Stimulated activated CD4-positive, alpha-beta T cell treated with anti-CD3 and anti-CD28 coated beads, Interleukin-15, amount 100 ng/mL, for 1 hour (primary cell): ENCODE measurements at places on chromosomes 1 and 21.

- no peak for DNase-seq
Measured at GRCh38 chr1:92817986-92818764, 13.7 kb upstream of the RPL5 start.

DNA sequence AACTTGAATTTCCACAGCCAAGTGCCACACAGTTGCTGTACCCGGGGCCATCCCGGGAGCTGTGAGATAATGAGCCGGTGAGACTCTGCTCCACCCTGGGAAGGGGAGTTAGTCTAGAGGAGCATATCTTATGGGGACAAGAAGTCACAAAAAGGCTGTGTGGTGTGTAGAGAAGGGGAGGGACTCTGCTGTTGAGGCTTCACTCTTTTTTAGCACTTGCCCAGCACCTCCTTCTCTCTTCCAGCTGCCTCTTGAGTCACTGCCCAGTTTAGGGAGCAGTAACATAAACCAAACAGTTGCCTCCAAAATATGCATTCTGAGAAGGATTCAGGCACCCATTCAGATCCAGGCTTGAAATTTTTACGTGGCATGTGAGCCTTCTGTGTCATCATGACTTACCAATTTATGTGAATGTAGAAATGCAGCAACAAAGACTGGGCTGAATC lies 744 bp upstream of the WDR26 start:
- DNase-seq, result no peak

- DNase-seq, result no peak
Measured at GRCh38 chr1:21341022-21341421, 50.8 kb upstream of the ECE1 start.

DNA sequence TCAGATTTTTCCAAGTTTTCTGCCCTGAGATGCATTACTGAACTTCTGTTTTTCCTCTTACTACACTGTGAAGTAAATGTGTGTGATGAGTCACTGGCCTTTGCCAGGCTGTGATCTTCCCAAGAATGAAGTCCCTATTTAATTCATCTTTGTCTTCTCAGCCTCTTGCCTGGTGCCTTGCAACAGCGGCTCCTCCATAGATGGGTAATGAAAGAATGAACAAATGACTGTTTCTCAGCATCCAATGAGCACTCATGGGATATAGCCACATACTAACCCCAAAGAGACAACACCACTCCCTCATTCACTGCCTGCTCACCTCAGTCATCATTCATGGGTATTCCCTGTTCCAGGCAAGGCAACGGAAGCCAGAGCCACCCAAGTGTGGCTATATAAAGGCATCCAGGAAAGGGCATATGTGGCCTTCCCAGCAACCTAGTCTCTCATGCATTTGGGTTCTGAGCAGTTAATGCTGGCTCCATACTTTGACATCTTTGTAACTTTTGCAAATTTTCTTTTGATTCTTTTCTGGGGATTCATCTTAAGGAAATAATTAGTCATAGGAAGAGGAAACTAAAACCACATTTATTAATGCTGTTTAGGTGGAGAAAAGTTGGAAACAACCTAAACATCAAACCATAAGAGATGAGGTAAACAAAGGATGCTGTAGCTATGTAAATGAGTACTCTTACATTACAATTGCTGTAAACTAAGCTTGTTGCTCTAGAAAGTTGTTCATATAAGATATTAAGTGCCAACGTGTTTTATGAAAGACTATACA lies 71.9 kb downstream of the HIVEP3 start:
- no peak for DNase-seq

- no peak for DNase-seq
Measured at GRCh38 chr1:24973315-24973714, 43.2 kb upstream of the RUNX3 start.

GRCh38 chr1:198156745-198157240 lies at the start of gene NEK7:
Gene NEK7, plus strand, starts transcription at chr1:198156998. Its CDS starts 75,583 bp downstream, at chr1:198232581.
- DNase-seq, result peak; percentile 31

DNA sequence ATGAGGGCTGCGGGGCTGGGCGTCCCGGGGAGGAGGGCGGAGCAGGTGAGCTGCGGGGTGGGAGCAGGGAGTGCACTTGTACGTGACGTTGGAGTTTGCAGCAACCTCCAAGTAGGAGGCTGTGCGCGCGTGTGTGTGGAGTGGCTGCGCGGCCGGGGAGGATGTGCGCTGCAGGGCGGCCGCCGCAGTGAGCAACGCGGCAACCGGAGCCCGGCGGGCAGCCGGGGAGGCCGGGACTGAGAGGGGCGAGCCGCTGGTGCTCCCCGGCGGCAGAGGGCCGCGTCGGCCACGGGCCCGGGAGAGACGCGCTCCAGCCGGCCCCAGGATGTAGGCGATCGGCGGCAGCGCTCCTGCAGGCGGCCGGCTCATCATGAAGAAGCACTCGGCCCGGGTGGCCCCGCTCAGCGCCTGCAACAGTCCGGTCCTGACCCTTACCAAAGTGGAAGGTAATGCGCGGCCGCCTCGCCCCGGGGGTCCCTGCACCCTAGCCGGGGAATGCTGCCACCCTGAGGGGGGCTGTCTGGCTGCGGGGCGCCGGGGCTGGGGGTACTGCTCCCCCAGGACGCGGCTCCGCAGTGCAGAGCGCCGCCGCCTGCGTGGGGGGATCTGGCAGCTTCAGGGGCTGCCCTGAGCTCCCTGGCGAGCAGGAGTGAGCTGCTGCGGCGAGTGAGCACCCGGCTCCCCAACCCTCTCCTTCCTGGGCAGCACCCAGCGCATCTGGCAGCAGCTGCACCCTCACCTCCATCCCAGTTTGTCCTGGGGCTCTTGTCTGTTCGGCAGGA lies 158.9 kb upstream of the COA6 start:
- peak; percentile 8 for DNase-seq

DNA sequence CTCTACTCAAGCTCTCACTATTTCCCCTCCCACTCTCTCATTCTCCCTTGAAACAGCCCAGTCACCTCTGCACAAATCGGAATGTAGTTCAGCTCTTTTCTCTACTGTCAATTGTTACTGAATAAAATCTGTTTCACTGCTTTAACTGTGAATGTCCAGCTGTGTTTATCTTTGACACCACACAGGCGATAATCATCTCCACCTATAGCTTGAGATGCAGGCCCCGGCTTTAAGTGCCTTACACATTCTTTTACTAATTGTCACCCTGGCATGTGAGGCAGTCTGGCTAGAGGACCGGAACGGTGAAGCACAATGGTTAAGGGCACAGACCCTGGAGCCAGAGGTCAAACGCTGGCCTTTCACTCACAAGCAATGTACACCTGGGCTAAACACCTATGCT lies 122.8 kb upstream of the C8B start:
- DNase-seq, result no peak

GRCh38 chr1:232105561-232105960 lies 479.0 kb downstream of the DISC1 start:
- DNase-seq, result no peak

DNA sequence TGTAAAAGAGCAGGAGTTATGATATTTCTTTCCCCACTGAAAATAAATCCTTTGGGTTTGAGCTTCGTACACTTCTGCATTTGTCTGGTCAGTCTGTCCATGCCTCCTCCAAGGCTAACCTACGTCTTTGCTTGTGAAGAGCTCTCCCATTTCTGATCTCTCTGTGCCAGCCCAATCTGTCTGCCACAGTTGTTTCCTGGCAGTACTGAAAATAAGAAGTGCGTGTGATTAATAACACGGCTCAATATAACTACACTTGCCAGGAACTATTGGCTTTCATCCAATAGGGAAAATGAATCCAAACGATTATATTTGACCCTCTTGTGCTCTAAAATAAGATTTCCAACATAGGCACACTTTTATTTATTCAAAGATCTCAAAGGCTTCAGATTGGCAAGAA lies 19.2 kb upstream of the COL24A1 start:
- DNase-seq, result no peak

GRCh38 chr1:246795906-246796694 lies 71.9 kb downstream of the SCCPDH start:
- DNase-seq, result no peak

GRCh38 chr21:43758111-43758641 lies 17.9 kb downstream of the CSTB start:
- no peak for DNase-seq

GRCh38 chr1:18556364-18556763 lies 74.3 kb upstream of the PAX7 start:
- DNase-seq, result no peak

DNA sequence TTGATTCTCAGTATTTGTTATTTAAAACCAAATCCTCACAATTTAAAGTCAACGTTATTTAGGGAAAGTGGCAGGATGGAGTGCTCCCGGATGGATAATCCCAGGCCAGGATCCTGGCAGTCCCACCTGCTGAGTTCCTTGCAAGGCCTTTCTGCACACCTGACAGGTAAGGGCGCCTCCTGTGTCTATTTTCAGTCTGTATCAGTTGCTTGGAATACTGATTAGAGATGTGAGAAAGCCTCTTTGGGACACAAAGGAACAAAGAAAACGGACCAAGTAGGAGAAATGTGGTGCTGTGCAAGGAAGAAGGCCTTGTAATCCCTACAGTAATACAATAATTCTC lies 12.2 kb downstream of the STYXL2 start:
- DNase-seq, result no peak

GRCh38 chr1:9871707-9872425 lies 38.2 kb downstream of the CTNNBIP1 start:
- no peak for DNase-seq
